ENCODE measurements at places on chromosomes 1 and 21.

- DNase-seq, result no peak
These were observed 9.2 kb downstream of the SRSF4 start for GRCh38 chr1:29172415-29172939.

- no peak for DNase-seq
These were observed 67.1 kb downstream of the FOXJ3 start for GRCh38 chr1:42267904-42268303.

DNA sequence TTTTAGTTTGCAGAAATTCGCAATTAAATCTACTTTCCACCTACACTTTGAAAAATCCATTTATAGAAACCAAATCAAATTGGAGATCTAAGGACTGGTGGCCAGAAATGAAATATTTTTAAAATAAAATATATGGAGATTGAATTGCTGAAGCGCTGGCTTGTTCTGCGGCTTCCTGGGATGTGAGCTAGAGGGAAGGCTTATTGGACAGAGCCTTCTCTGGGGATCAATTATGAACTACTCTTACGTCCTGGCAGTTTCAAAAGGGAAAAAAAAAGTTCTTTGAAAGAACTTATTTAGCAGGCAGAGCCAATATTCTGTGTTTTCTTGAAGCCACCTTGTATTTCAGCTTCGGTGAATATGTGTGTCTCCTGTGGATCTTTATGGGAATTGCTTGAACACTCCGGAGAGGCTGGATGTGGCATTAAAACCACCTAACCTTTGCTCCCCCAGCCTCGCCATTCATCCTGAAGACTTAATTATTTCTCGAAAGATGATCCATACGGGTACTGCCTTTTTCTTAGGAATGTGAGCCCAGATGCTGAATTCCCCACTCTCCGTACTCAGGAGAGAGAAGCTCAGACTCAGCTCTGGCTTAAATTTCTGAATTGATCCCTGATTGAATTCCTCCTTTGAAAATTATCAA, 478.9 kb upstream of the VAMP3 start:
- no peak for DNase-seq

GRCh38 chr1:218345673-218346390, 696 bp downstream of the TGFB2 start:
- peak; percentile 85 for DNase-seq

DNA sequence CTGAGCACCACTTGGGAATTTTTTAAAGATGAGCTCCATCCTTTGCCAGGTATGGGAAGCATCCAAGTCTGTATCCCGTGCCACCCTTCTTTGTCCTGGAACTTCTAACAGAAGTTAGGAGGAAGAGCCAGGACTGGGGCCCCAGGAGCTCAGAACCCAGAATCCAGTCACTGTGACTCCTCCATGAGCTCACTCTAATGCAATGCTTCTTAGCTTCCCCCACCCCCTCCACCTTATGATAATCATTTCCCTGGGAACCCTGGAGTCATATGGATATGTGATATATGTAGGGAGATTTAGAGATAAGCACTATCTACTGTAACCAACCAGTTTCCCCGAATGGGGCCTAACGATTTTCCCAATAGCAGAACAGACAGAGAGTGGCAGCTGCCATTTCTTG, 758 bp upstream of the SPRR5 start:
- DNase-seq, result no peak

DNA sequence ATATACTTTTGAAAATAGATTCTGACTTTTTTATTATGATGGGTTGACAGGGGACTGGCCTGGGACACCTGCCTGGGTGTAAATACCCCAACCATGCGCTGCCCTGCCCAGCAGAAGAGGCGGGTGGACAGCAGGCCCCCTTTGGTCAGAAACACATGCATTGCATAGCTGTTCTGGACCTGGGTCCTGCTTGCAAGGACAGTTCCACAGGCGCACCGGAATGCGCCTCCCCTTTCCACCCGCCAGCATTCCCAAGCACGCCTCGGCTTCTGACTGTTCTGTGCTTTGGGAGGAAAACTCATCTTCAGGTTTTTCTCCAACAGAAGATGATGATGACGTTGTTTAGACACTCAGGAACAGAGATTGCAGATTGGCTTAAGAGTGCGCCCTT, 428 bp upstream of the ZNF678 start:
- DNase-seq, result no peak

DNA sequence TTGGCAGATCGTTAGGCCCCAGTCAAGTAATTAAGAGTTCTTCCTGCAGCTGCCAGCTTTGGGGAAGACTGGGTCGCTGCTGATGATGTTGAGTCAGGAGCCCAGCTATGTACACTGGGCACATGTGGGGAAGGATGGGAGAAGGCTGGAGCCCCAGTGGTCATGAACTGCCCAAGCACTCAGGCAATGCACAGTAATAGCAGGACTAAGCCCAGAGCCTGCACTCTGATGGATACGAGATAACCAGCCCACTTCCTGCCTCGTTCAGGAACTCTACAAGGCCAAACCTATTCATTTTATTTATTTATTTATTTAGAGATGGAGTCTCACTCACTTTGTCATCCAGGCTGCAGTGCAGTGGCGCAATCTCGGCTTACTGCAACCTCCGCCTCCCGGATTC, 81.1 kb upstream of the BTG3 start:
- no peak for DNase-seq

DNA sequence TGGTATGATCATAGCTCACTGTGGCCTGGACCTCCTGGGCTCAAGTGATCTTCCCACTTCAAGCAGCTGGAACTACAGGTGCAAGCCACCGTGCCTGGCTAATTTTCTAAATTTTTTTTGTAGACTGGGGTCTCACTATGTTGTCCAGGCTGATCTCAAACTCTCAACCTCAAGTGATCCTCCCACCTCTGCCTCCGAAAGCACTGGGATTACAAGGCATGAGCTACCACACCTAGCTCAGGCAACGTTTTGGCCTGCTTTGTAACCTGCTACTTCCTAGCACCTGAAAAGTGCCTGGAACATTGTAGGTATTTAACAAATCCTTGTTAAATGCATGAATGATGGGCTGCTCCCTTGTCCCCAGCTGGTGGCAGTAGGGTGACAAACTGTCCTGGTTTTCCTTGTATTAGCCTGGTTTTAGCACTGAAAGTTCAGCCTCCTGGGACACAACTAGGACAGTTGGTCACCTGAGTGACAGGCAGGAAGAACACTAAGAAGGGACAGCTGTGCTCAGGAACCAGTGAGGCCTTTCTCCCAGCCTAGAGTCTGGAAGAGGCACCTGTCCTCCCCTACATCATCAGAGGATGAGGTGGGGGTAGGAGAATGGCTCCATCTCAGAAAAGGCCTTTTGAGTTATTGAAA, 88.5 kb upstream of the CD34 start:
- DNase-seq, result no peak

Measured in MG63 (cell line).